Immature natural killer cell (primary cell): ENCODE measurements at places on chromosomes 12 and 14.

GRCh38 chr12:52257074-52257551, 17.3 kb upstream of the KRT86 start:
- DNase-seq = no peak

GRCh38 chr14:102229739-102230092, 75.2 kb downstream of the MOK start:
- DNase-seq = no peak

GRCh38 chr12:47551426-47551851, 154.4 kb downstream of the RPAP3 start:
- DNase-seq = no peak

GRCh38 chr14:99573436-99574098, 30.4 kb downstream of the CCDC85C start:
- DNase-seq = no peak

DNA sequence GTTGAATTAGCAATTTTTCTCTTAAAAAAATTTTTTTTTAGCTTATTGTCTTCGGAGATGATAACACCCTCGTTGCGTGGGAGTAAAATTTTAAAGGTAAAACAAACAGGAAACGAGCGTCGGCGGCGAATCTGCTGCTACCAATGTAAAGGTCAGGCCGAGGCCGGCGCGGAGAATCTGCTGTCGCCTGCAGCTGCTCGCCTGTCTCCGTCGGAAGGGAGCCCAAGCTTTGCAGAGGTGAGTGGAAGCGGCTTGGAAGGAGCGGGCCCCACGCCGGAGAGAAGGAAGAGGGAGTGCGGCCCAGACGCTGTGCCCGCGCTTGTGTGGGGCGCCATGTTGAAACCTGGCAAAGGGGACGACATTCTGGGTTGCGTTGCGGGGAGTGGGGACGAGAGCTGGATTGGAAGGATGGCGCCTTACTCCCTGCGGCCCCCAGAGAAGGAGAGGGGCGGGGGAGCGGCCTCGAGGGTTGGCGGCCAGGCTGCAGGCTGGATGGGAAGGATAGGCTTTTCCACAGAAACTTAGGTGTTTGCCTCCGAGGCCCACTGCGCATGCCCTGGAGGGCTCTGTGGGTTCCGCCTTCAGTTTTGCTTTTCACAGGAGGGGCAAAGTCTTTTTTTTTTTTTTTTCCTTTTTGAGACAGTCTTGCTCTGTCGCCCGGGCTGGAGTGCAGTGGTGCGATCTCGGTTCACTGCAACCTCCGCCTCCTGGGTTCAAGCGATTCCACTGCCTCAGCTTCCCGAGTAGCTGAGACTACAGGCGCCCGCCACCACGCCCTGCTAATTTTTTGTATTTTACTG, at the start of gene SNRNP35:
Gene SNRNP35 (plus strand): TSS at position 160 of the 800 bp plus-strand sequence. CDS start 7,402 bp downstream, outside the sequence.
- peak; percentile 88 for DNase-seq

GRCh38 chr14:102262929-102263462, 42.0 kb downstream of the MOK start:
- DNase-seq = no peak

- no peak for DNase-seq
Measured at GRCh38 chr14:85565862-85566296, 35.9 kb downstream of the FLRT2 start.

DNA sequence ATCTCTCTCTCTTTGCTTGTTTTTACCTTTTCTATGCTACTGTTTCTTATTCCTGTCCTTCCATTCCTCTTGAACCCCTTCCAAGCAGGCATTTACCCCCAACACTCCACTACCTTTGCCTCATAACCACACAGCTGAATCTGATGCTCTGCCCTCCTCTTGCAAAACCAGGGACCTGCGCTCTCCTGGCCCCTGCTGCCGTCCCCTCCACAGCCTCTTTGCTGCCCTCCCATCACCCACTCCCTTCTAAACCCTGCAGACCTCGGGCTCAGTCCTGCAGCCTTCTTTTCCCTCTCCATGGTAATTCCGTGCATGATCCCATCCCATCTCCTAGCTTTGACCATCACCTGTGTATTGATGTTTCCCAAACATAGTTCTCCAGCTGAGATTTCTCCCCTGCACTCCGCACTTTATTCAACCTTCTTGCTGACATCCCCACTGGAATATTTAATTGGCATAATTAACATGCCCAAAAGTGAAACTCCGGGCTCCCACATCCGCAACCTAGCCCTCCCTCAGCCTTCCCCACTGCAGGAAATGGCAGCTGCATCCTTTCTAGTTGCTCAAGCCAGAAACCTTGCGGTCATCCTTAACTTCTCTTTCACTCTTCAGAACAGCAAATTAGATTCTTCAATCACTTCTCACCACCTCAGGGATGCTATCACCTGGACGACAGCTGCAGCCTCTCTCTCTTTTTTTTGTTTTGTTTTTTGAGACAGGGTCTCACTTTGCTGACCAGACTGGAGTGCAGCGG, 16.0 kb downstream of the FIGNL2 start:
- DNase-seq = no peak

GRCh38 chr12:2451025-2451424, 343.7 kb upstream of the FKBP4 start:
- DNase-seq = no peak

DNA sequence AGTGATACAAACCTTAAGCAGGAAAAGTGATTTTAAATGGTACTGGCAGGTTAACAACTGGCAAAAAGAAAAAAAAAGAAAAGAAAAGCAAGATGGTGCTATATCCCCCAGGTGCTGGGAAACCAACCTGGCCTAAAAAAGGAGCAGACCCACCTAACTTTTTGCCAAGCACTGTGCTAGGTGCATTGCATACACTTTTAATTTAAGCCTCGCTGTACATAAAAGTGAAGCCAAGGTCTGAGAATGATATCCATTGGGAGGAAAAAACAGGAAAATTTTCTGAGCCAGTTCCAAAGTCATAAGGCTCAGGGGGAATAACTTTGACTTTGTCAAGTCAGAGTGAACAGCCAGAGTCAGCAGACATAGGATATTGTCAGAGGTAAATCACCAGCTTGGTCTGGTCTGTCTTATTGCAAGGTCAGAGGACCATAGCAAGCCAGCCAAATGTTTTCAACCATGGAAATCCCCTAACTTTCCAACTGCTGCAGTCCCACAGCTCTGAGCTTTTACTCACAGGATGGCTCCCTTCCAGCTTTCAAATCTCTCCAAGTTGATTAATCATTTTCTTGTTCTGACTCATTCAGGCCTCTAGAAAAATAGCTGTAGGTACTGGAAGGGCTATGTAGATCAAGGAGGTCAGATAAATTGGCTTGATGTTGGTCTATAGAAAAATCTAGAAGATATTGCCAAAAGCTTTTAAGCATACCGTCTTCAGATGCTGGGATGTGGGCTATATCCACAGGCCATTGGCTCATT, 412.9 kb downstream of the RAD51B start:
- no peak for DNase-seq

GRCh38 chr14:101456246-101457175, 104.8 kb upstream of the DIO3 start:
- DNase-seq = no peak

DNA sequence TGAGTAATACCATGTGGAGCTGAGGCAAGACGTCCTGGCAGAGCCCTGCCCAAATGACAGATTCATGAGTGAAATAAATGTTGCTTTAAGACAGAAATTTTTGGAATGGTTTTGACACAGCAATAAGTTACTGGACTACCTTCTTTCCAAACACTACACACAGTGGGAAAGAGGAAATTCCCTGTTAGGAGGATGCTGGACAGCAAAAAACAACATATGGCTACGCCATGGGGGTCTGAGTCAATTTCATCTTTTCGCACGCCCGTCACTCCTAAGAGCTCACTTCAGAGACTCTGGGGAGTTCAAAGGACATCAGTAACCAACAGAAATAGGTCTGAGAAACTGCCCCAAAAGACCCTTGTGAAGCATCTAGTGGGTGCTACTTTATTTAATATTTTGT, 55.4 kb downstream of the TMEM132C start:
- DNase-seq = no peak

- no peak for DNase-seq
Measured at GRCh38 chr12:51000245-51000644, 25.9 kb downstream of the SLC11A2 start.

DNA sequence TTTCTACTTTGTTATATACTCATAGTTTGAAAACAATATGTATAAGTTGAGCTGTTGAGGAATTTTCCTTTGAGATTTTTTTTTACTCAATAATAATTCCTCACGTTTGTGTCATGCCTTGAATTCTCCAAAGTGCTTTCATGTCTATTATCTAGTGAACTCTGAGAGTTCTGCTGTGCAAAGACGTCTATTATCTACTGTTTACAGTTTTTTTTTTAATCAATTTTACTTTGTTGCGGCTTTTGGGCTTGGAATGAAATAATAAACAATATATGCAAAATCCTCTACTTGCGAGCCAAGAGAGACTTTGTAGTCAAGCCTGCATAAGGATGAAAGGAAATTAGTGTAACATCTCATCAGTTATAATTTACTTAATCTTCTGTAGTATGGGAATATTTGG, 107.2 kb upstream of the FRMD6 start:
- no peak for DNase-seq

DNA sequence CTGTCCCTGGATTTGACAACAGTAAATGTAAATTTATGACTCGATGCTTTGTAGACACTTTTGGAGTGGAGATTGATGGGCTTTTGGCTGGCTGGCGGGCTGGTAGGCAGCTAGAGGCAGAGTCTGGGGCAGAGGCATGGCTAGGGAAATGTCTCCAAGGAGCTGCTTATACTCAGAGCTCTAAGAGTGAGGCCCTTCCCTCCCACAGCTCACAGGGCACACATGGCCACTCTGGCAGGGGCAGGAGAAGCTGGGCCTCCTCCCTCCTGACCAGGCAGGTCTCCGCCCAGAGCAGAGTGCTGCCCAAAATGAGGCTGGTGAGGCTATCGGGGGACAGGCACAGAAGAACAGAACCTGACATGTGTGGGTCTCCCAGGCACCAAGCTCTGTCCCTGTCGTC, 67.5 kb downstream of the GALNT16 start:
- DNase-seq = no peak

- DNase-seq = no peak
Measured at GRCh38 chr12:12979731-12980259, 20.3 kb downstream of the HEBP1 start.

DNA sequence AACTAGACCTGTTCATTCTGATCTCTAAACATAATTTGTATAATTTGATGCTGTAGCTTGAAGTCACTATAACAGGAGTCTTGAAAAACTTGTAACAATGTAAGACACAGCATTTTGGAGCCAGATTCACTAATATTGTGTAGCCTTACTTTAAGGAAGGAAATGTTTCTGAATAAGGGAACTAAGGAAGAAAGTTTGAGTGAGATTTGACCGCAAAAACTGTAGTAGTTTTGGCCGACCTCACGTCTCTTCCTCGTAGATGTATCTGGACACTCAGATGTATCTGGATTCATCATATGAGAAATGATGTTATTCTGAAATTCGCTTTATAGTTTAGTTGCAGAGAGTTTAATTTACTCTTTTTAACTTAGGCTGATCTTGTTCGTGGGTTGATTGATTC, 13.9 kb upstream of the DNAH10 start:
- no peak for DNase-seq

DNA sequence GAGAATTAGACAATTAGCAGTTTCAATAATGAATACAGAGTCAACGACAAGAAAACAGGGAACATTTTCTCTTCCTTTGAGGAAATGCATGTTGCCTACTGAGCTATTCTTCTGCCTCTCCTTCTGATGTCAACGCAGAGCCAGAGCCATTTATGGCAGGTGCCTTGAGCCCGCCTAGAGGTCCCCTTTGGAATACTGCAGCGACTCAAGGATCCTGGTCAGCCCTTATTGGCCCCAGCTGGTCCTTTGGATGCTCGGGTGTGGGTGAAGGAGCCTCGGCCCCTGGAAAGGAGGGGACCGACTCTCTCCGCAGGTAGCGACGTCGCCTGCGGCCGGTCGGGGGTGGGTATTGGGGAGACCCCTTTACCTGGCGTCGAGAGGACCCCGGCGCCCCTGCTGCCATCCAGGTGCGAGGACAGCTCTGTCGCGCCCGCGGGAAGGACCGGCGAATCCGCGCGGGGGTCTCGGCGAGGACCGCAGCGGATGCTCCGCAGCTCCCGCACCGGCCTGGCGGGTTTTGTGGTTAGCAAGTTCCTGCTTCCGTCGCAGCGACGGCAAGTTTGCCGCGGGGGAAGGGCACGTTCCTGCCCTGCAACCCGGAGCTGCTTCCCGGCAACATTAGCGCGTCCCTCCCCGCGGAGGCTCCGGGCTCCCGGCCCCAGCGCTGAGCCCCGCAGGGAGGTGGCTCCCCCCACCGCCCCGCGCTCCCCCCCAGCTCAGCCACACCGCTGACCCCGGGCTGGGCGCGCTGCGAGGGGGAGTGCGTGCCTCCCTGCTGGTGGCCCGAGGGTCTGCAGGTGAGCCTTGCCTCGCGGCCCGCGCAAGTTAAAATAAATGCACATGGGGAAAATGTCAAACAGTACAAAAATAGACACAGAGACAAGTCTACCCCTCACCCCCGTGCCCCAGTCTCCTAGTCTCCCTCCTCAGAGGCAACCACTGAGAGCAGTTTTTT, at the start of gene MANSC1:
Gene MANSC1 (minus strand): TSS at position 532 of the 955 bp plus-strand sequence. CDS start 6,928 bp downstream, outside the sequence.
- peak; percentile 51 for DNase-seq

- no peak for DNase-seq
Measured at GRCh38 chr14:95314609-95315008, 5.1 kb downstream of the CLMN start.

- DNase-seq = peak; percentile 64
Measured at GRCh38 chr12:103841690-103842584, 903 bp upstream of the NT5DC3 start.

- DNase-seq = peak; percentile 28
Measured at GRCh38 chr12:153080-153746, 60.7 kb downstream of the SLC6A12 start.

DNA sequence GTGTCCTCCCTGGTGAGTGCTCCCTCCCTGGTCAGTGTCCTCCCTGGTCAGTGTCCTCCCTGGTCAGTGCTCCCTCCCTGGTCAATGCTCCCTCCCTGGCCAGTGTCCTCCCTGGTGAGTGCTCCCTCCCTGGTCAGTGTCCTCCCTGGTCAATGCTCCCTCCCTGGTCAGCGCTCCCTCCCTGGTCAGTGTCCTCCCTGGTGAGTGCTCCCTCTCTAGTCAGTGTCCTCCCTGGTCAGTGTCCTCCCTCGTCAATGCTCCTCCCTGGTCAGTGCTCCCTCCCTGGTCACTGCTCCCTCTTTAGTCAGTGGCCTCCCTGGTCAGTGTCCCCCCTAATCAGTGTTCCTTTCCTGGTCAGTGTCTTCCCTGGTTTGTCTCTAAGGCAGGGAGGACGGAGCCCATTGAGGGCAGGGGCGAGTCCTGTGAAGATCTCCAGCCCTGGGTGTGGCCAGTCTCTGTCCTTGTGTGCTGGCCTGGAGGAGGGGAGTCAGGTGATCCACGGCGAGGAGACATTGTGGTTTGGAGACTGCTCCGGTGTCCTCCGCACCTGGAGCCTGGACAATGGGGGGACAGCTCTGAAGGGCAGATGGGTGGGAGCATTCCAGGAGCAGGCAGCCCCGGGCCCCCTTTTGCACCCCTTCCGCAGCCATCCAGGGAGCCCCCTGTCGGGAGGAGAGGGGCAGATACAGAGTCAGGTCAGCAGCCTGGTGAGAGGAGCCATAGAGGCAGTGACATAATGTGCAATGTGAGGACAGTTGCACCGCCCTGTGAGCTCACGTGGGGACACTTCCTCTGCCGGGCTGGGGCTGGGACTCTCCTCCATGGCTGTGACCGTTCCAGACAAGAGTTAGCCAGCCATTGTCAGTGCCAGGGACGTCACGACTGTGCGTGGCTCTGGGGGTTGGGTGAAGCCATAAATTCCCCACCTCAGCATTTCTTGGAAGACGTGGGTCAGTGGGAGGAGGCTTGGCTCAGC, 93.4 kb downstream of the ADGRD1 start:
- DNase-seq = no peak

- no peak for DNase-seq
Measured at GRCh38 chr12:28793581-28794151, 355.4 kb upstream of the FAR2 start.

- no peak for DNase-seq
Measured at GRCh38 chr14:32932302-32932913, 6.3 kb upstream of the NPAS3 start.
